ENCODE measurements at places on chromosomes 1 and 21.

GRCh38 chr1:34781844-34782391 is 904 bp downstream of the GJB3 start:
- no peak for DNase-seq

- no peak for DNase-seq
These were observed 225.9 kb downstream of the SPATA17 start for GRCh38 chr1:217857061-217857460.

- no peak for DNase-seq
These were observed 20.1 kb upstream of the DONSON start for GRCh38 chr21:33608559-33608958.

DNA sequence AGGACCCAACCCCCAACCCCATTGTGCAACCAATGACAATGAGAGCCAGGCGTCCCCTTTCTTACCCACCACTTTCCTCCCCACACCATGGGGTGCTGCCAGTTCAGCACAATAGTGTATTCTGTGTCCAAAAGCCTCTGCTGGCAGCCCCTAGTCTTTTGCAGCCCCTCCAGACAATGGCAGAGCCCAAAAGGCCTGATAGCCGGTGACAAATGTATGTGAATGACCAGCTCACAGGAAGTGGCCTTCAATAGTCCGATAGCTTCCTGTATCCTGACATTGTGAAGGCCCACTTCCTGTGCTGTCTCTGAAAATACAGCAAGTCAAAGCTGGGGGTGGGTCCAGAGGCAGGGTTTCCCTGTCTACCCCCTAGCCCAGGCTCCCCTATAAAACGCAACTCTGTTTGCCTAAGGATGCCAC is 16.6 kb downstream of the SMIM12 start:
- DNase-seq: no peak

DNA sequence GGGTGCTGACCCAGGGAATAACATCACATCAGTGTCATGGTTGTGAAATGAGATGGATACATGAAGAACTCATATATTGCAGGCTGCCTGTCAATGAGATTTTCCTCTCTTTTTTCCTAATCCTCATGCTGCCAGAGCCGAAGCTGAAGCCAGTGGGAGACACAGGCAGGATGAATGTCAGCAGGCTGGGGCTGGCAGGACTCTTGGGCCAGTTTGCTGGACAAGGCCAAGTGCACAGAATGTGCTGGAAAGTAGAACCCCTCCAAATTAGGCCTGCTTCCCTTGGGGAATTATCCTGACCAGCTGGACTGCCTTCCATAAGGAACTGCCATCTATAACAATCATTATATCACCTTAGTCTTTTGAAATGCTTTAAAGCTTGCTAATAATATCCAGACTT is 31.4 kb downstream of the SLC44A3 start:
- no peak for DNase-seq

DNA sequence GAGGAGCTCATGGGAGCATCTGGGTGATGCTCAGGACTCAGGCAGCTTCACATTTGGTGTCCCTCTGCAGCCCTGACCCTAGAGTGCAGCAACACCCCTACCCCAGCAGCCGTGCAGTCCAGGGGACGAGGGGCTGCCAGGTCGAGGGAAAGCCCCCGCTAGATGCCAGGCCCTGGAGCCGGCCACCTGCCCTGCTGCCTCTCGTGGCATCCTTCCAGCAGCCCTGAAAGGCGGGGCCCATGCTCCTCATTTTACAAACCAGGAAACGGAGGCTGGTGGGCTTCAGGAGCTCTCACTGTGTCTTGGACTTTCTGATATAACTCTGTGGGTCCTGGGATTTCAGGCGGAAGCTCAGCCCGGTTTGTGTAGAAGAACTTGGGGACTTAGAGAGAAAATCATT is 120.5 kb upstream of the WNT4 start:
- DNase-seq: no peak

- DNase-seq: no peak
These were observed 738.5 kb upstream of the CHRM3 start for GRCh38 chr1:238647877-238648276.

DNA sequence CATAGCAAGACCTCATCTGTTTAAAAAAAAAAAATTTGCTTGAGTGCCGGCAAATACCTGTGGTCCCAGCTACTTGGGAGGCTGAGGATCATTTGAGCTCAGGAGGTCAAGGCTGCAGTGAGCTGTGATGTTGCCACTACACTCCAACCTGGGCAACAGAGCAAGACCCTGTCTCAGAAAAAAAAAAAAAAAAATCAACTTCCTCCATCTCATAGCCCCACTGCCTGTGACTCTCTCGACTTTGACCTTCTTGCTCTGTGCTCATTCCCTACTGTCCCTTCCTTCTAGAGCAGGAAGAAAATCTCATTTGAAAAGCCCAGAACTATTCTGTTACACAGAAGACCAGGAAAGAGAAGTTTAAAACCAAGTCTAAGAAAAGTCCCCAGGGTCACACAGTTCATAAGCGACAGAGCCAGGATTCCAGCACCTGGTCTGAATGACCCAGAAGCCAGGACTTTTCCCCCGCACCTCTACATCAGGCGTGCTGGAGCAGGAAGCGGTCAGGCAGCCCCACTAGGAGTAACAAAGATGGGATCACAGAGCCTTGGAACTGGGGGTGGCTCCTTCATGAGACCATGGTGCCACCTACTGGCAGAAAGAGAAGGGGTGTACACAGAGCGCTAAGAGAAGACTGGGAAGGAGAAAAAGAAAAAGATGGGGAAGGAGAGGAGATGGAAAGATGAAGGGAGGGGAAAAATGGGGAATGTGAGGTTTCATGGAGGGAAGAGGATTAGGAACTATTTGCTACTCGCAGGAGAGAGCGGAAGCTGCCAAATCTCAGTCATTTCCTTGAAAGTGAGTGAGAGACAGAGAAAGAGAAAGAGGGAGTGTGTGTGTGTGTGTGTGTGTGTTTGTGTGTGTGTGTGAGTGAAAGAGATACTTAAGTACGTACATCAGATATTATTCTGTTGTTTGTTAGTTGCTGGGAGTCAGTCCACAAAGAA is 3.1 kb upstream of the P3R3URF start:
- peak; percentile 90 for DNase-seq

DNA sequence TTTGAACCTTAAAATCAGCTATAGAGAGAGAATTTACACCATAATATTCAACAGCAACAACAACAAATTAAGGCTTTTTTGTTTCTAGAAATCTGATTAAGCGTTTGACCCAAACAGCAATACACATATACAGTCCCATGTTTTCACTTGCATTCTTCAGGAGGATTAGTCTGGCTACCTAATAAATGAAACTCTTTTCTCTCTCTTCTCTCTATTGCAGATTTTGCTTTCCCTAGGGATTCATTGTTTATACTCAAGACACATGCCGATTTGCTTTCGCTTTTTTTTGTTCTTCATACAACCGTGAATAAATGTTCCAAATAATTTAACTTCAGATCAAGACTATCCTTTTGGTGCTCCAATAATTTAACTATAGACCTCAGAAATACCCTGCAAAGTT is 162.4 kb upstream of the PTBP2 start:
- no peak for DNase-seq

GRCh38 chr1:180268556-180269075 is 38.6 kb downstream of the LHX4 start:
- no peak for DNase-seq

DNA sequence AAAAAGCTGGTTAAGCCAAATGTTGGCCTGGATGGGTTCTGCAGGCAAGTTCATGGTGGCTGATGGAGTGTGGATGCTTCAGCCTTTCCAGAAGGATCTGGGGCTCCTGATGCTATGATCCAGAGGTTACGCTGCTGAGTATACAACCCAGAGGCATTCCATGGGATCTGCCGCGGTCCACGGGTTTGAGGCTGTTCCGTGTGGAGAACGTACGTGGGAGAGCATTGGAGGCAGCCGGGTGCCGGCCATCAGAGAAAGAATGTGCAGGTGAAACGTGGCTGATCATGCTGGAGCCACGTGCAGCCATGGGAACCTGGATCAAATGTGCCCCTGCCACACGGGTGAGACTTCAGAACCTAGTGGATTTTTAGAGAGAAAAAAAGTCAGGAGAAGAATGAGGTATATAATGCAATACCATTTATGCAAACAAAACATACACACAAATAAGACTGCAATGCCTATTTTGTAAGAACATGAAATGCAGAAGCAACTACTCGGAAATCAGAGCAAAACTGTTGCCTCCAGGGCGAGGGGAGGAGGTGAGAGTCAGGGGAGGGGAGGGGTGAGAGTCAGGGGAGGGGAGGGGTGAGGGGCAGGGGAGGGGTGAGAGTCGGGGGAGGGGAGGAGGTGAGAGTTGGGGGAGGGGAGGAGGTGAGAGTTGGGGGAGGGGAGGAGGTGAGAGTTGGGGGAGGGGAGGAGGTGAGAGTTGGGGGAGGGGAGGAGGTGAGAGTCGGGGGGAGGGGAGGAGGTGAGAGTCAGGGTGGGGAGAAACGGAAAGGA is 116.5 kb upstream of the C1orf174 start:
- no peak for DNase-seq

DNA sequence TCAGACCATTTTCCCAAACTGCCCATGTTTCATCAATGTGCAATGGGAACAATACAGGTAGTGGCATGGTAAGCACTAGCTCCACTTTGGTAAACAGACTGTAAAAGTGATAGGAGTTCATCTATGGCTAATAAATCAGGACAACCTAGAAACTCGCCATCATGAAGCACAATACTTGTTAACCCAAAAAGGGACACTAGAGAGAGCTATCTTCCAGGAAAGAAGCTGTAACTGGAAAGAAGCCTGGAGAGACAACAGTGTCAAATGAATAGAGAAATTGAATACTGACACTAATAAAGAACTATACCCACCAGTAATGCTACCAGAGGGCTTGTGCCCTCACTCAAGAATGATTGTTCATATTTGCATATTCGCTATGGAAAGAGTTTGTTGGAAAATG is 164.7 kb upstream of the RGS18 start:
- DNase-seq: no peak

DNA sequence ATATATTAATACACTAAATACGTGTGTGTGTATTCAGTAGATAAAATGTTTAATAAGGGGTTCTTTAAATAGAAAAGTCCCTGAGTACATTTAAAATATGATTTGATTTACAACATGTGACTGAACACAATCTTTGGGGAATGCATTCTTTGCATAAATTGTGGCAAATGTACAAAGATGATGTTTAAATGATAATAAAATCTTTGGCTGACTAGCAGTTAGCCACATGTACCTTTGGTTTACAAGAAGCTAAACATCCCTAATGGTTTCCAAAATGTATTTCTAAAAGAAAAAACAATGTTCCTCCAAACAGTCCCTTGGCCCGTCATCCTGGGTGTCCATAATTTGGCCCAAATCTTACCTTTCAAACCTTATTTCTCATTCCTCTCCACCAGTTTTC is 106.4 kb upstream of the MARK1 start:
- no peak for DNase-seq

GRCh38 chr1:227891955-227892488 is 55.7 kb downstream of the WNT9A start:
- DNase-seq: no peak

GRCh38 chr1:64516803-64517568 is 47.1 kb downstream of the CACHD1 start:
- no peak for DNase-seq

GRCh38 chr1:111290630-111291029 is at the start of gene CHIA:
Gene CHIA, plus strand, starts transcription at chr1:111290851. Its CDS starts 19,617 bp downstream, at chr1:111310468.
- DNase-seq: peak; percentile 89

GRCh38 chr1:213934649-213935048 is 53.1 kb upstream of the PROX1 start:
- DNase-seq: peak; percentile 83

DNA sequence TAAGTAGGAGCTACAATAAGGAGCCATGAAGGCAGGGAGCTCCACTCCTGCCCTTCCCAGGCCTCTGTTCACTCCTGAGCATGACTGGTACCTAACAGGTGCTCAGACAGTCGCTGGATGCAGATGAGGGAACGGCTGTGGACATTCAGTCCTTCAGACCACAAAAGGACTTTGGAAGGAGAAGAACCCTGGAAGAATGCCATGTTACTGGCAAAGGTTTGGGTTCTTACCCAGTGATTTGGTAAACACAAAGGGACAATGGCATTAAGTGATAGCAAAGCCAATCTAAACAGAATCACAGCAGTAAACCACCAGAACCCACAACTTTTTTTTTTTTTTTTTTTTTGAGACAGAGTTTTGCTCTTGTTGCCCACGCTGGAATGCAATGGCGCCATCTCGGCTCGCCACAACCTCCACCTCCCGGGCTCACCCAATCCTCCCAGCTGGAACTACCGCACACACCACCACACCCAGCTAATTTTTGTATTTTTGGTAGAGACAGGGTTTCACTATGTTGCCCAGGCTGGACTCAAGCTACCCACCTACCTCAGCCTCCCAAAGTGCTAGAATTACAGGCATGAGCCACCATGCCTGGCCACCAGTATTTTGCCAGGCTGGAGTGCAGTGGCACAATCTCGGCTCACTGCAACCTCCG is 7.5 kb upstream of the CBR3 start:
- DNase-seq: no peak

GRCh38 chr21:14869984-14870852 is 194.6 kb downstream of the NRIP1 start:
- no peak for DNase-seq

- DNase-seq: no peak
These were observed 3.4 kb downstream of the MEF2D start for GRCh38 chr1:156497078-156497742.

DNA sequence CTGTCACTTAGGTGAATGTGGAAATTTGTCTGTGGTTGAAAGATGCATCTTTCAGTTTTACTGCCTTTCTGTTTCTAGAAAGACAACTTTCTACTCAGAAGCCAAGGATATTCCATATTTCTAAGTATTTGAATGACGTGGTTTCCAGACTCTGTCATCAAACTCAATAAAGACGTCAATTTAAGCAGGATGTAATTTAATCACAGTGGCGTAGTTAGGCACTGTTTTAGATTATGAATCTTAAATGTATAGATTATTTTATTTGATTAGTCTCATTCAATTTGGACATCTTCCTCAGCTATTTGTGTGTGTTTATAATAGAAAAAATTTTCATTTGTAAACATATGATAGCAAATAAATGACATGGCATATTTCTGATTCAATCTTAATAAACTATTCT is 298.9 kb downstream of the RYR2 start:
- no peak for DNase-seq

- DNase-seq: no peak
These were observed 42.0 kb upstream of the COL6A2 start for GRCh38 chr21:46055863-46056281.

GRCh38 chr21:21439761-21440160 is 441.6 kb downstream of the NCAM2 start:
- DNase-seq: no peak

- DNase-seq: peak; percentile 98
These were observed 21.3 kb downstream of the MIIP start for GRCh38 chr1:12040457-12041051.

DNA sequence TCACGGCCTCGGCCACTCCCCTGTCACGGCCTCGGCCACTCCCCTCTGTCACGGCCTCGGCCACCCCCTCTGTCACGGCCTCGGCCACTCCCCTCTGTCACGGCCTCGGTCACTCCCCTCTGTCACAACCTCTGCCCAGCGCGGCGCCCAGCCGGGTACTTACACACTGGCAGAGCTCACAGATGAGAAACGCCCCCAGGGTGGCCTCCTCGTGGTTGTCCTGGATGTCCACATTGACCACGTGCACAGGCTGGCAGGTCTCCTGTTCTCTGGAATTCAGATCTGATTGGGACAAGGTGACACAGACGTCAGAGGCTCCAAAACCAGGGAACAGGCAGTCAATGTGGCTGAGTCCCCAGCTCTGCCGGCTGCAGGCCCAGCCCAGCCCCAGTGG is 3.3 kb upstream of the TMEM240 start:
- no peak for DNase-seq

- peak; percentile 72 for DNase-seq
These were observed 15.4 kb upstream of the GUCA2B start for GRCh38 chr1:42137766-42138165.

Data from DMS79 (cell line).